NB4 (cell line): ENCODE measurements at places on chromosomes 12 and 14.

GRCh38 chr12:49527361-49528130 lies 11.3 kb upstream of the KCNH3 start:
- no peak for DNase-seq

GRCh38 chr12:18470251-18470650 lies 208.9 kb downstream of the PIK3C2G start:
- no peak for DNase-seq

- no peak for DNase-seq
These were observed 368.6 kb downstream of the BCL11B start for GRCh38 chr14:98903371-98903770.

GRCh38 chr14:100609941-100610391 lies 22.7 kb upstream of the BEGAIN start:
- no peak for DNase-seq

- no peak for DNase-seq
These were observed 121.2 kb downstream of the CRACR2A start for GRCh38 chr12:3631759-3632158.

GRCh38 chr14:38210587-38211216 lies 3.0 kb downstream of the SSTR1 start:
- no peak for DNase-seq
